Fibroblast of skin of scalp (primary cell): ENCODE measurements at places on chromosomes 6 and 20.
A peak's percentile ranks its signal among the peaks of the same experiment; 100 is the strongest.

GRCh38 chr6:55319961-55320695 is 7.1 kb upstream of the GFRAL start:
- DNase-seq, result no peak

DNA sequence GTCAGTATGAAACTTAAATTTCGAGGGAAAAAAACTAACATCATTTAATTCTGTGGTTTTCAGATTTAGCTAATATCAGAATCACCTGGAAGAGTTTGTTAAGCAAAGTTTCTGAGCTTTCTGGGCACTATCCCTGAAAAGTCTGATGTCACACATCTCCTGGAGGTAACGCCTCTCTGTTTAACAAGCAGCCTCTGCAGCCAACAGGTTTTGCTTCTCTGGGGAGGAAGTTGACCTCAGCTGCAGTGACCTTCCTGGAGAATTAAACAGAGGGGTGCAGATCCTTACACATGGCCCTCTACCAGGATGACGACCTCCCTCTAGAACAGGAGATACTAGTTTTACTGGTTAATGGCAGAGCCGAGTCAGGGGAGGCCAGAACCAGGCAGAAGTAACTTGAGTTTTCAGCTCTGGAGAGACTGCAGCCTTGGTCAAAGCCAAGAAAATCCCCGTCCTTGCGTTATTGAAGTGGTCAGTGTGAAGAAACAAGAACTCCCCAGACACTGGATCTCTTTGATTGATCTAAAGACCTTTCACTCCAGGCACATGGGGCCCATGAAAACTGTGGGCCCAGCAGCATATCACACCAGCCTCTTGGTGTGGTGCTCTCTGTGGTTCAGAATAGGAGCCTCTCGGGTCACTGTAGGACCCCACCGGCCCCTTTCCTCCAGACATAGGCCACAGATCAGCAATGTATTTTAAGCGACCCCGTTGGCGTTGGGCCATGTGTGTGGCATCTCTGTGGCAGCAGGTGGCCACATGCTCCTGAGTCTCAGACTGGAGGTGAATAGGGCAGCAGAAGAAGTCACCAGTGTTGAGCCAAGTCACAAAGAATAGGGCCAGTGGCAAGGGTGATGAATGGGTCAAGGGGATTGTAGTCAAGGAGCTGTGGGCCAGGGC is 33.4 kb upstream of the CCR6 start:
- no peak for DNase-seq

- DNase-seq, result no peak
Observed at GRCh38 chr6:39342692-39343395, 20.3 kb upstream of the KCNK16 start.

DNA sequence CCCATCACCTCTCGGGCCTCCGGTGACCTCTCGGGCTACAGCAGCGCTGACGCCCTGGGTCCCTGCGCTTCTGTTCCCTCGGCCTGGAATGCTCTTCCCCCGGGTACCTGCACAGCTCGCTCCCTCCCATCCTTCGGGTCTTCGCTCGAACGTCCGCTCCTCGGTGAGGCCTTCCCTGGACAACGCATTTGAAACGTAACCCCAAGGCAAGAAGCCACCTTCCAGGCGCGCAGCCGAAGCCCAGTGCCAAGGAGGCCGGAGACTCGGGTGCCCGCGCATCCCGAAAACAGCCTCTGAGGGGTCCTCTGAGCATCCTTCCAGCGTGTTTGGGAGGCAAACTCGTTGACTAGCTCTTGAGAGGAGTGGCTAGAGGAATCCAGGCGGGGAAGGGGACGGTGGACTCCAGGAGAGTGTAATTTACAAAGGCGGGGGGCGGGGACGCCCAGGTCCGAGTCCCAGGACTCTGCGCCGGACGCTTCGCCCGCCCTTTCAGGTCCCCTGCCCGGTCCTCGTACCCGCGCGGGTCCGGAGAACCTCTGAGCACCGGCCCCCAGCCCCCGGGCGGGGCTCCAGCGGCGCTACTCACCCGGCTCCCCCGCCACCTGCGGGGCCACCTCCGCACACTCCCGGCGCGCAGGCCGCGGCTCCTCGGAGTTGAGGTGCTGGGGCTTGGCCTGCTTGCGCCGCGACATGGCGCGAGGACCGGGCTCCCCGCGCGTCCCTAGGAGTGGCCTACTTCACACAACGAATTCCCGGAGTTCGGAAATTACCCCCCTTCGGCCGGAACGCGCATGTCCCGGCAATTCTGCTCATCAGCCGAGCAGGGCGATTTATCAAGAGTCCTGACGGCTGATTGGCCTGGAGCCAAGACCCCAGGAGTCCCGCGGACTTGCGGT is 86.8 kb downstream of the ZFP64 start:
- peak; percentile 66 for DNase-seq

- DNase-seq, result no peak
Observed at GRCh38 chr6:54710456-54710855, 136.1 kb upstream of the FAM83B start.

DNA sequence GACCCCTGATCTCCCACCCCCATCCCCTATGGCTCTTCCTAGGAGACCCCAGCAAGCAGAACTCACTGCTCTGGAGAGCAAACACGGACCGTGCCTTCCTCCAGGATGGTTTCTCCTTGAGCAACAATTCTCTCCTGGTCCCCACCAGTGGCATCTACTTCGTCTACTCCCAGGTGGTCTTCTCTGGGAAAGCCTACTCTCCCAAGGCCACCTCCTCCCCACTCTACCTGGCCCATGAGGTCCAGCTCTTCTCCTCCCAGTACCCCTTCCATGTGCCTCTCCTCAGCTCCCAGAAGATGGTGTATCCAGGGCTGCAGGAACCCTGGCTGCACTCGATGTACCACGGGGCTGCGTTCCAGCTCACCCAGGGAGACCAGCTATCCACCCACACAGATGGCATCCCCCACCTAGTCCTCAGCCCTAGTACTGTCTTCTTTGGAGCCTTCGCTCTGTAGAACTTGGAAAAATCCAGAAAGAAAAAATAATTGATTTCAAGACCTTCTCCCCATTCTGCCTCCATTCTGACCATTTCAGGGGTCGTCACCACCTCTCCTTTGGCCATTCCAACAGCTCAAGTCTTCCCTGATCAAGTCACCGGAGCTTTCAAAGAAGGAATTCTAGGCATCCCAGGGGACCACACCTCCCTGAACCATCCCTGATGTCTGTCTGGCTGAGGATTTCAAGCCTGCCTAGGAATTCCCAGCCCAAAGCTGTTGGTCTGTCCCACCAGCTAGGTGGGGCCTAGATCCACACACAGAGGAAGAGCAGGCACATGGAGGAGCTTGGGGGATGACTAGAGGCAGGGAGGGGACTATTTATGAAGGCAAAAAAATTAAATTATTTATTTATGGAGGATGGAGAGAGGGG is 1.4 kb downstream of the LTA start:
- no peak for DNase-seq

DNA sequence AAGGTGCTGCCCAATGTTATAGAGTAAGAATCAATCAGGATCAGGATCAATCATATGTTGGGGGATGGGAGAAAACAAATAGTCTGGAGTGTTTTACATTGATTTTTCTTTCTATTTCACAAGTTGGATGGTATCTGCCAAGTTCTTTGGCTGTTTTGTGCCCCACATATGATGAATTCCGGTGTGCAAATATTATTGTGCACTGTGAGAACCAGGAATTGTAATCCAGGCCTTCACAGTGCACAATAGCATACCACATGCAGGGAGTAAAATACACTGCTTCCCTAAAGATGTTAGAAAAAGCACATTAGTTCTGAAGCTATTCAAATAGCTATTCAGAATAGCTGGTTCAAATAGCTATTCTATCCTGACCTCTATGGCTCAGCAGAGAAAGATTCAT is 133.7 kb downstream of the LCA5 start:
- no peak for DNase-seq

DNA sequence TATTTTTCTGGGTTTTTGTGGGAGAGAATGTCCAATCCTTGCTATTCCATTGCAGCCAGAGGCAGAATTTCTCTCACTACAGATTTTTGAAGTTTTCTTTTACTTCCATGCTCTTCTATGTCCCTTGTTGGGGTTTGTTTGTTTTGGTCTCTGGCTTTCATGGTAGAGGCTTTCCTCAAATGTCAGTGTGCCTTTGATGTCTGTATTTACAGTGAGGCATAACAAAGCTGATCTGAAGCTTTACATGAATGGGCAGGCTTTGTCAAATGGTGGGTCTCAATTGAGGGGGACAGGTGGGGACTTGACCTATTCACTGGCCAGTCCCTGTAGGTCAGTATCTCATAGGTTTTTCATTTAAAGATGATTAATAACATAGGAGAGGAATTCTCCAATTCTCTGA is 8.6 kb upstream of the CARMIL1 start:
- DNase-seq, result no peak

- peak; percentile 74 for DNase-seq
Observed at GRCh38 chr20:44388466-44389023, 33.0 kb downstream of the HNF4A start.
